Stimulated activated CD4-positive, alpha-beta T cell treated with anti-CD3 and anti-CD28 coated beads, Interleukin-4, amount 100 ng/mL, for 1 hour (primary cell): ENCODE measurements at places on chromosomes 2 and 18.

- no peak for DNase-seq
Measured at GRCh38 chr18:73797419-73797818, 350.2 kb downstream of the FBXO15 start.

DNA sequence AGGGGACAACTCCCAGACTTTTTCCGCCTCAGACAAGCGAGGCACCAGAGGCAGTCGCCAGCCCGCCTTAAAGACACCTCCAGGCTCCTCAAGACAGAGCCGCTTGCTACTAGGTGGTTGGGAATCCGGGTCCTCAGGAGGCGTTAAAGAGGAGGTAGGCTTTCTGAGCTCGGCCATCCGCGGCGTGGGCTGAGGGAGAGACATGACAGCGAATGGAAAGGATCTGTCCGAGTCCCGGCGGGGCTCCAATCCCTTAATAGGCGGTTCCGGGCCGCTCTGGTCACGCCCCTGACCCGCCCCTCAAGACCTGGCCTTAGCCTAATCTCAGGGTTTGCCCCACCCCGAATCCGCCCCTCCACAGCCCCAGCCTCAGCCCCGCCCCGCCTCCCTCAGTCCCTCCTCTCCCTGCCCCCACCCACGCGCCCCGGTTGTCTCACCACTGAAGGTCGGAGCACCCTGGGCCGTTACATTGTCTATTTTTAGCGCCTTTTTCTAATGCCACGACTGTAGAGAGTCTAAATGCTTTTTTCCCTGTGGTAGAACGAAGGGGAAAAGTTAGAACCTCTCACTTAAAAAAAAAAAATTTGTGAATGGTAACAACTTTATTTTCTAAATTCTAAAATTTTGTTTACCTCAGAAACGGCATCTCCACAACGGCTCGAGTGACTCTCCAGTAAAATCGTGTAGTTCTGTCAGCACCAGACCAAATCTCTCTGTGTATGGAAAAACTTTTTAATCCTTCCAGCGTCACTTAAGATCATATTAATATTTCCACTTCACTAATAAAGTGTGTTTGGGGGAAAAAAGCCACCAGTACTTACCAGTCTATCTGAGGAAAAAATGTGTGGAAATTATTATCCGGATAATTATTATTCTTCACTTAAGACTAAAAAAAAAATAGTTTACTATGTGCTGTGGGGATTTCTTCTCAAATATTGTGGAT, at the start of gene RAD51AP2:
Gene RAD51AP2 (minus strand): TSS at position 229 of the 943 bp plus-strand sequence. CDS start 25 bp downstream, at position 204.
- DNase-seq: peak; percentile 18

DNA sequence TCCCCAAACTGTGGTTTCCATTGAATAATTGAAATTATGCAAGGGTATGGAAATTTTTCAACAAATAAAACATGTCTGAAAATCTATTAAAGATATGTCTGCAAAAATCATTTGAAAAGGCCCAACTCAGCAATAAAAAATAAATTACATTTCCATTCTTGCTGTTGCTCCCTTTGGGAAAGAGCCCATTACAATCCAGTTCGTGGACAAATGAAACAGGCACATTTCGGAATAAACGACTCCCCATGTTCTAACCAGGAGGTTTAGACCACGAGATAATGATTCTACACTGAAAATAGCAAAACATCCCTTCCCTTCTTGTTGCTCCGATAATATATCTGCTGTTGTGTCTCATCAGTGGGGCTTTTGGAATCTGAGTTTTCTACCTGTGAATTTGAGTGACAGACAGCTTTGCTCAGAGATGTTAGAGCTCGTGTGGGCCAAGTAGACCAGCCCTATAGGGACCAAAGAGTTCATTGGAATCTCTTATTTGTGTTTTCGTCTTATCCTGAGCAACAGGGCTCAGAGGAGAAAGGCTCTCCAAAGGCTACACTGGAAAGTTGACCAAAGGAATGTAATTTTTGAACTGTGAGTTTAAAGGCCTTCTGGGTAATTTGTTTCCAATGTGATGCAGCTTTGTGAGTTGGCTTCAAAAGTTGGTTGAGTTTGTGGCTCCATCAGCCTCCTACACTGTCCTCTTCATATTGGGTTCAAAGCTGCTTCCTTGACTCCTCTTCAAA, 119.5 kb downstream of the ACTR3 start:
- DNase-seq: no peak

GRCh38 chr2:126827371-126827770, 71.3 kb upstream of the TEX51 start:
- DNase-seq: no peak

- no peak for DNase-seq
Measured at GRCh38 chr2:218988164-218988563, 3.2 kb upstream of the FEV start.

- DNase-seq: no peak
Measured at GRCh38 chr2:30185178-30185577, 38.4 kb downstream of the YPEL5 start.

- no peak for DNase-seq
Measured at GRCh38 chr2:88818381-88818780, 126.9 kb downstream of the RPIA start.

- no peak for DNase-seq
Measured at GRCh38 chr2:216713691-216714336, 18.5 kb upstream of the IGFBP5 start.
